ENCODE measurements at places on chromosomes 11 and 22.

DNA sequence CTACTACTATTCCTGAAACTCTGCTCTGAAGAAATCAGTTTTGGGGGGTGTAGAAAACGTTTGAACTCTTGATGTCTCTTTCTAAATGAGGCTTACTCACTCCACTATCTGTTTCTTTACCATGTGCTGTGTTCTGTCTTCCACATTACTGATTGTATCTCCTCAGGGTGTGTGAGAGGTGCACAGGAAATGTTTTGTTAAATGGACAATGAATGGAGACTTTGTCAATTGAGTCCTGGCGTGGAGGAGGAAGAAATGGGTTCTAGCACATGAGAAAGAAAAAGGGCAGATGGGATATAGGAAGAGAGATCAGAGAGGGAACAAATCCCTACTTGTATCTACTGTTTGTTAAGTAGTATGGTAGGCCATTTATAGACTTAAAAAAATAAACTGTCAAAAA lies 577.1 kb upstream of the CCDC90B start:
- no peak for DNase-seq

GRCh38 chr11:112318661-112319060 lies 58.0 kb upstream of the PLET1 start:
- DNase-seq, result no peak

GRCh38 chr11:70252844-70253243 lies 17.6 kb upstream of the PPFIA1 start:
- DNase-seq, result no peak

DNA sequence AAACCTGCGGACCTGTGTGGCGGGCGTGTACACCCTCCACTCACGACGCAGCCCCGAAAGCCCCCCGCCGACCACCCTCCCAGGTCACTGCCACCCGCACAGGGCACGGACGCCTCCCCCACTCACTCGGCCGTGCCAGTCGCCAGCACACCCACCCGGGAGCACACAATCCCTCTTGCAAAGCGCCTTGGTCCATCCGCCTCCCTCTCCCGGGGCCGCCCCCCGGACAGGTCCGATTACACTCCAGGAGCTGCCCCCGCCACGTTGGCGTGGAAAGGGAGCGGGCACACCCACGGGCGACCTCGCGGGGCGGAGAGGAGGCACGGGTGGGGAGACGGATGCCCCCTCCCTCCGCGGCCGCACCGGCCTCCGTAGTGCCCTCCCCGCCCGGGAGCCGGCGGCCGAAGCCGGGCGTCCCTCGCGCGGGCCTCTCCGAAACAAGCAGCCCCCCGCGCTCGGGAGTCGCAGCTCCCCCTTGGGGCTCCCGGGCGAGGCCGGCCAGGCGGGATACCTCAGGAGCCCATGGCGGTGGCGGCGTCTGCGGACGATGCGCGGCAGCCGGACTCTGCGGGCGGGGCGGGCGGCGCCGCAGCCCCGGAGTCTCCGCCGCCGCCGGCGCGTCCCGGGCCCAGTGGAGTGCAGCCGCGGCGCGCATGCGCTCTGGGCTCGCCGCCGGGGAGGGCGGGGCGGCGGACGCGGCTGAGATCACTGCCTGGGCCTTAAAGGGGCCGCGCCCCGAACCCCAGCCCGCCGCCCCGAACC lies at the start of gene TMEM184B:
Gene TMEM184B, minus strand, starts transcription at position 638 of the 762 bp plus-strand sequence. CDS start 25,049 bp downstream, outside the sequence.
- DNase-seq, result peak; percentile 92

- no peak for DNase-seq
These were observed 545 bp upstream of the ZDHHC13 start for GRCh38 chr11:19116276-19116970.

GRCh38 chr22:49157529-49158339 lies 669.9 kb downstream of the BRD1 start:
- DNase-seq, result no peak

GRCh38 chr22:40450616-40451015 lies 80.2 kb downstream of the SGSM3 start:
- no peak for DNase-seq

DNA sequence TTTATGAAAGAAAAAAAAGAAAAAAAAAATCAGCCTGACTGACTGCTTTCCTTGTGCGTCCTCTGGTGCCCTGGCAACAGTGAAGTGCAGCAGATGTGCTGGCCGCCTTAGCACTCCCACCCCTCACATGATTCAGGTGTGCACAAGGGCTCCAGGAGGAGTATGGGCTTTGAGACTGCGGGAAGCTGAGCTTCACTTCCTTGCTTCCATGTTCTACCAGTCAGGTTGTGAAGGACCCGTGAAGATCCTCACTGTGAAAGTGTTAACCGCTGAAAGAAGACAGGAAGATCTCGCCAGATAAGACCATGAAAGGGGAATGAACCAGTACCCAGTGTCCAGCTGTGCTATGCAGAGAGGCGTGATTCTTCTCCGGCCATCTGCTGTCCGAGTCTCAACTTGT lies 48.2 kb downstream of the HIRA start:
- no peak for DNase-seq

DNA sequence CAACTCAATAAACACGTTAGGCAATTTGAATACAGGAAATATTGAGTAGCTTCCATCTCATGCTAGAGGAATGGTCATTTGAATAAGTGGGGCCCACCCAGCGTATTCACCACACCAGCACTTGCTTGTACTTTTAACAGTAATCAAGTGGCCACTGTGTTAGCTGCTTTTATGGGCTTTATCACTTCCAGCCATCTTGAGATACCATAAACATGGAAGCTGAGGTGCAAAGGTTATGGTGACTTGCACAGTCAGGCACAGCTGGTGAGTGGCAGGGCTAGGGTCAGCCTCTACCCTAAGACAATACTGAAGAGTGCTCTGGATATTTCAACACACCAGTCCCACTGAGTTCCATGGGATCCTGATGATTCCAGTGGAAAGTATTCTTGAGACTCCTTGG lies 6.7 kb downstream of the JOSD1 start:
- no peak for DNase-seq

GRCh38 chr11:22304337-22304961 lies 33.7 kb upstream of the SLC17A6 start:
- no peak for DNase-seq

GRCh38 chr11:114075891-114076441 lies 16.5 kb downstream of the ZBTB16 start:
- DNase-seq, result no peak

DNA sequence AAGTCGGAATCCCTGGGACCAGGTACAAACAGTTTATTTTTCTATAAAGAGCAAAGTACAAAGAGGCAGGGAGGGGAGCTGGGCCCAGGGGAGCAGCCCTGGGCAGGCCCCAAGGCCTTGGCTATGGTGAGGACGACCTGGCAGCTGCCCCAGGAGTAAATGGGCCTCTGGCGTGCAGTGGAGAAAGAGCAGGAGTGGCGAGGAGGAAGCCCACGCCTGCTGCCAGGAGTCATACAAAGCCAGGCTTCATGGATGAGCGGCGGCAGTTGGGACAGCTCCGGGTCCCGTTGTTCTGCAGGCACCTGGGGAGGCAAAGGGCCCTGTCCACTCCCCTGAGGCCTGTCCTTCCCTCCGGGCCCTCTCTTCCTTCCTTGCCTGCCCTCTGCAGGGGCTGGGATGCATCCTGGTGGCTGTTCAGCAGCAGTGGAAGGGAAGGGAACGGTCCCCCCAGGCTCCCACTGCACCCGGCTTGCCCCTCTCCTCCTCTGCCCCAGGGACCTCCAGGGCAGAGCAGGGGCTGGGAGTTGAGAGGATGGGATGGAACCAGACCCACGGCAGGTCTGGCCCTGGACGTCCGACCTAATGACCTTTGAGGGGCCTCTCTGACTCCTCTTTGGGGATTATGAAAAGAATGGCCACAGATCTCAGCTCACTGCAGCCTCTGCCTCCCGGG lies 11.1 kb downstream of the RAPSN start:
- peak; percentile 37 for DNase-seq

- DNase-seq, result no peak
These were observed 102.8 kb upstream of the AKIP1 start for GRCh38 chr11:8808226-8808585.

DNA sequence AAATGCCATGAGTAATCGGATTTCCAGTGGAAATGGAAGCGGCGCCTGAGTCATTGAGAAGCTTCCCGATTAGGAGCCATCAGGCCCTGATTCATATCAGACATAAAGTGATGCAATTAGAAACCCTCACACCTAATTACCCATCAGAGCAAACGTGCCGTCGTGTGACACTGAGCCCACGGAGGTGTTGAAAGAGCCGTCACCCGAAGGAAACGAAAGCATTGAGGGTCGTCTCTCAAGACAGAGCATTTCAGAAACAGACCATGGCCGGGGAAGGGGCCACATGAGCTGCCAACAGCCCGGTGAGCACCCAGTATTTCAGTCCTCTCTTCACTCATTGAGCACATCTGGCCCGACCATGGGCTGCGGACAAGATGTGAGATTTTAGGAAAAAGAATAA lies 829.3 kb downstream of the TBC1D22A start:
- no peak for DNase-seq

DNA sequence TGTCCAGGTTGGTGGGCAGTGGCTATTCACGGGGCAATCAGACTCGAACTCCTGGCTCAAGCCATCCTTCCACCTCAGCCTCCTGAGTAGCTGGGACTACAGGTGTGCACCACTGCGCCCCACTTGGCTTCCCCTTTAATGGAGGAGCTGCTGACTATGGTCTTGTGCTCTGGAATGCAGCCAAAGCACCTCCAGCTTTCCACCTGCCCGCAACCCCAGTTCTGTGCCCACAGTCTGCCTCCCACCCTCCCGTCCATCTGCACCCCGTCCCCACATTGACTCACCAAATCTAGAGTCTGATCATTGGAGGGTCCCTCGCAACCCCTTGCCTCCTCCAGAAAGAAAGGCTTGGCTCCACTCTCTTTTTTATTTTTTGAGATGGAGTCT lies 41.0 kb downstream of the KCNJ4 start:
- DNase-seq, result peak; percentile 29

GRCh38 chr11:69497221-69497787 lies 15.8 kb downstream of the LINC01488 start:
- peak; percentile 53 for DNase-seq

DNA sequence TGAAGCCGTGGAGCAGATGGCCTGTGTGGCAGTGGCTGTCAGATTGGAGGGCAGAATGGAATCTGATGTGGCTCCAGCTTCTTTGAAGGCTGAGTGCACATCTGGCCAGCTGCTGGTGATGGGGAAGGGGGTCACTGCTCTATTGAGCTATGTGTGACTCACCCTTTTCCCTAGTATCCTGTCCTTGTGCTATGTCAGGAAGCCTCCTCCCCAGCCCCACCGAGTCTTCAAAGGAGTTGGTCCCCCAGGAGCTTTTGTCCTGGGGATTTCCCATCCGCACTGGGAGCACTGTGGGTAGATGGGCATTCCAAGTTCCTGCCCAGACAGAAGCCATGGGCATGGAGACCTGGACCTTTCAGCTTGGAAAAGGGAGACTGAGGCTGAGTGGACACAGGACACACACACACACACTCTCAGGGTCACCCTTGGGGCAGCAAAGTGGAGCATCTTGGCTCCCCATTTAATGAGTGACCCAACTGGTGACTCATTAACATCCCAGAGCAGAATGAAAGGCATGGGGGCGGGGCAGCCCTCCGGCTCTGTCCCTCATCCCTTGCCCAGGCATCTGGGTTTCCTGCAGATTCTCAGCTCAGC lies 3.3 kb downstream of the SERPINH1 start:
- DNase-seq, result no peak

DNA sequence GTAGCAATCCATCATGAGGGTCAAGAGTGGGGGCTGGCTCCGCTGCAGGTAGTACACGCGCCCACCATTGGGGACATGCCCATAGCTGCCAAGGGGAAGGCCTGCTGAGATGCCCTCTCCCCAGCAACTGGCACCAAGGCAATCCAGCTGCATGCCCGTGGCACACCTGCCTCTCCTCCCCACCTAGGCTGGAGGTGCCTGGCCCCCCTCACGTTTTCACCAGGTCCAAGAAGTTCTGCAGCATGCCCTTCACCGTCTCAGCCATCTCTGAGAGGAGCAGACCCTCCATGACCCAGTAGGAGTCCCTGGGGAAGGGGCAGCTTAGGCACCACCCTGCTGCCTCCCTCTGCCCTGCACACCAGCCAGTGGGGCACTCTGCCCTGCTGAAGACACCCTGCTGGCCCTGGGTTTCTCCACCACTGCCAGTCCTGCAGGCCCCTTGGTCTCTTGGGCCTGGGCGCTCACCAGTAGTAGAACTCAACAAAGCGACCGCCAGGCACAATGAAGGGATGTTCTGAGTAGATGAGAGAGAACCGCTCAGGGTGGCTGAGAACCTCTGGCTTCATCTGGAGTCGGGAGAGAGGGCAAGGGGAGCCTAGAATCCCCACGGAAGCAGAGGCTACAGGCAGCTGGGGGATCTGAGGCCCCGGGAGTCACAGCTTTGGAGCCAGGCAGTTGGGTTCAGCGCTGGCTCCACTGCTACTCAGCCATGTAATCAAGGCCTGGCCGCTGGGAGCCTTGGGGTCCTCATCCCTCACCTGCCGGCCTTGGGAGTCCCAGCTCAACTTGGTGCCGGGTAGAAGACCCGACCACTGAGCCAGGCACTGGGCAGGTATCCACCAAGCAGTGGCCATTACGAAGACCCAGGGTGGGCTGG lies 17.8 kb downstream of the TREH start:
- DNase-seq, result no peak

- no peak for DNase-seq
These were observed 24.9 kb downstream of the IMMP1L start for GRCh38 chr11:31484497-31484896.

GRCh38 chr11:126008956-126009355 lies 53.7 kb downstream of the CDON start:
- no peak for DNase-seq

- DNase-seq, result no peak
These were observed 58.3 kb downstream of the AAMDC start for GRCh38 chr11:77879218-77879617.

GRCh38 chr11:131095511-131096185 lies 179.4 kb upstream of the SNX19 start:
- DNase-seq, result no peak

DNA sequence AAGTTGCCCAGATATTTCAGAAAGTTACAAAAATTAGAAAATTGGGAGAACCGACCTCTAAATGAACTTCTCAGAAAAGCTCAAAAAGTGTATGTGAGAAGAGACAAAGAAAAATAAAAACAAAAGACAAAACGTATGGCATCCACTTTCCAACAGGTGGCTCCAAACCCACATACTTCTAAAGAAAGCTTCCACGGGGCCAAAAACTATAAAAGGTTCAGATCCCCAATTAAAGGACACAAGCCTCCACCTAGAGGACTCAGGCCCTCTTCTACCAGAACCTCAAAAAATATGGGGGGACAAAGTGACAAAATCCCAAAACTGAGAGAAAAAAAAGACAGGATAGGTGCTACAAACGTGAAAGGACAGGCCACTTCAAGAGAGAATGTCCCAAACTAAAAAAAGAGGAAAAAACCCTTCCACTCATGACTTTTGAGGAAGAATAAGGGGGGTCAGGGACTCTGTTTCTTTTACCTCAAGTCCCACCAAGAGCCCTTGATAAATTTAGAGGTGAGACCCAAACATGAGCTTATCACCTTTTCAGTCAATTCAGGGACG lies 8.8 kb downstream of the SCGB2A1 start:
- DNase-seq, result no peak

GRCh38 chr11:115330684-115331482 lies 173.3 kb downstream of the CADM1 start:
- no peak for DNase-seq

- DNase-seq, result no peak
These were observed 31.9 kb downstream of the PDGFB start for GRCh38 chr22:39212721-39213376.

Data from dorsolateral prefrontal cortex (tissue), 122 donors.